Central memory CD8-positive, alpha-beta T cell (primary cell): ENCODE measurements at places on chromosomes 5 and 9.

DNA sequence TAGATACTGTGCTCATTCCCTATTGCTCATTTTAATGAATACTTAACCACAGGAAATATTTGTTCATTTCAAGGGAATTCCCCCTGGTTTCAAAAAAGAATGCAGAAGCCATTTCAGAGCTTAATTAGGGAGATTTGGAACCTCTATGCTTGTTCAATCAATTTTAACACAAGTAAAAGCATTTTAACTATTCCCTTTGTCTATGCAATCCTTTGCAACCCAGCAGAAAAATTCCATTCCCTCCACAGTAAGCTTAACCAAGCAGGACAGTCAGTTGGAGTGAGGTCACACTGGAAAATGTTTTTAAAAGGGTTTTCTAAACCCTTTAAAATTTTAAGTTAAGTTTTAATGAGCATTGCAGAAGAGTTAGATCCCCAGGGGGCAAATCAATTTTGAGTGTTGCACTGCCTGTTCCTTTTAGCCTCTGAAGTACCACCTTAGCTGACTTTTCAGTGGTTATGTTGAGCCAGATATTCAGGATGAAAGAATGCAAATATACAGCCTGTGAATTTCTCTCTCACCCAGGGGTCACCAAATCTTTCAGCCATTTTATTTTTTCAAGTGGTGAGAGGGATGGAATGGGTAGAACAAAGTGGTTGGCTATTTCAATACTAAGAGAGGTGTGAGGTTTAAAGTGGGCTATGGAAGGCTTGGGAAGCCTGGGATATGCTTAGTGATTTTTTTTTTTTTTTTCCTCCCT, 356.2 kb upstream of the NUDT12 start:
- no peak overlapping the region for H3K4me3 ChIP-seq
- H3K27me3 ChIP-seq: no peaks in the 10 kb centered on the region
- DNase-seq: no peak
- H3K36me3 ChIP-seq: no peaks in the 10 kb centered on the region
- H3K4me1 ChIP-seq: no peaks in the 10 kb centered on the region
- no peak overlapping the region for H3K27ac ChIP-seq

DNA sequence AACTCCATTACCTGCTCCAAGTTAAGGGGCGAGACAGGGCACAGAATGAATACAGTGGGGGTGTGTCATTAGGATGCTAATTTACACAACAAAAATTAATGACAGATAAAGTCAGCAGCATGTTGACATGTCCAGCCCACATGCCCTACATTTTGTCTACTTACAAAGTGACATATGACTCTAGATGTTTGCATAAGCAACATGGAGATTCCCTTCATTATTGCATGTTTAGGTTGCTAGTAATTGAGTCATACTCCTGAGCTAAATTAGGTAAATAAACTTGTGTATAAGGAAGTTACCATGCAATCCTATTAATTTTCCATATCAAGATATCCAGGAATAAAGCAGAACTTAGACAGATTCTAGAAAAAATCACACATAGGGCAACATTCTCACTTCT, 232.2 kb downstream of the PDE4D start:
- H3K27me3 ChIP-seq: no peaks in the 10 kb centered on the region
- no peaks in the 10 kb centered on the region for H3K4me1 ChIP-seq
- no peaks in the 10 kb centered on the region for H3K36me3 ChIP-seq
- no peak for DNase-seq
- no peak overlapping the region for H3K4me3 ChIP-seq

- no peak overlapping the region for H3K27ac ChIP-seq
- H3K4me1 ChIP-seq: no peaks in the 10 kb centered on the region
- no peaks in the 10 kb centered on the region for H3K36me3 ChIP-seq
- H3K27me3 ChIP-seq: peaks cover 20% of the 10 kb centered on the region
Observed at GRCh38 chr5:79030663-79031484, 38.6 kb downstream of the DMGDH start.

DNA sequence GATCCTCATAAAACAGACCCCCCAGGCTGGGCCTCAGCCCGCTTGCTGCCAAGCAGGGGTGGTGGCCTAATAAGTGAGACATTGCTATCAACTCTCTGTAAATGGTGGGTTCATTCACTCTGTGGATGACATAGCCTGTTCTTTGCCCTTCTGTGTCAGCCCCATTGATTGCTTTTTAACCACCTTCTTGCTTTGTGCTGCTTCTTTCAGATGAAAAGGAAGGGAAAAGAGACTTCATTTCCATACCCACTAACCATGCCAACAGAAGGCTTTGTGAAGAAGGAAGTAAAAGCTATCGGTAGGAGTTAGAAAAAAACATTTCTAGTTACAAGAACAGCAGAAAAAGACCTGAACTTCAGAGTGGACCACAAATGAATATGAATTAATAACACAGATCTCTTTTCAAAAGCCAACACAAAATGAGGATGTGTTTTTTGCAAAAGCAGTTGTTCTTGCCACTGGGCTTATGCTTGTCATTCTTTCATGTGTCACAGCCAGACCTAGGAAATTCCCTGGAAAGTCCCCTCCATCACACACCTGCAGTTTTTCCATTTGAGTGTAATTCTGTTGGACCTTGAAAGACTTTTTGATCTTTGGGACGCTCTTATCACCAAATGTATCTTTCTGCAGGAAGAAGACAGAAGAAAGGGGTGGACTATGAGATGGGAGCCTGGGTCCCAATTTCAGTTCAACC, 507.7 kb downstream of the CCDC171 start:
- H3K36me3 ChIP-seq: no peaks in the 10 kb centered on the region
- H3K27ac ChIP-seq: no peak overlapping the region
- H3K27me3 ChIP-seq: no peaks in the 10 kb centered on the region
- DNase-seq: no peak
- H3K4me1 ChIP-seq: no peaks in the 10 kb centered on the region
- no peak overlapping the region for H3K4me3 ChIP-seq

DNA sequence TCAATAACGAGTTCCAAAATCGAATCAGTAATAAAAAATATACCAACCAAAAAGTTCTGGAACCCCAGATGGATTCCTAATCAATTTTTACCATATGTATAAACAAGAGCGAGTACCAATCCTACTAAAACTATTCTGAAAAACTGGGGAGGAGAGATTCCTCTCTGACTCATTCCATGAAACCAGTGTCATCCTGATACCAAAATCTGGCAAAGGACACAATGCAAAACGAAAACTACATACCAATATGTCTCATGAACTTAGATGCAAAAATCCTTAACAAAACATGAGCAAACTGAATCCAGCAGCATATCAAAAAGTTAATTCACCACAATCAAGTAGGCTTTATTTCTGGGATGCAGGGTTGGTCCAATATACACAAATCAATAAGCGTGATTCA, 30.5 kb upstream of the MACIR start:
- H3K27ac ChIP-seq: no peak overlapping the region
- no peaks in the 10 kb centered on the region for H3K4me1 ChIP-seq
- H3K27me3 ChIP-seq: peaks cover 47% of the 10 kb centered on the region
- no peaks in the 10 kb centered on the region for H3K36me3 ChIP-seq

GRCh38 chr9:122446819-122447484, 30.8 kb downstream of the OR1J1 start:
- peaks cover 66% of the 10 kb centered on the region for H3K27me3 ChIP-seq
- no peaks in the 10 kb centered on the region for H3K36me3 ChIP-seq
- H3K4me3 ChIP-seq: no peak overlapping the region

- H3K27ac ChIP-seq: no peak overlapping the region
- no peak for DNase-seq
- no peaks in the 10 kb centered on the region for H3K27me3 ChIP-seq
- no peak overlapping the region for H3K4me3 ChIP-seq
- H3K36me3 ChIP-seq: no peaks in the 10 kb centered on the region
Observed at GRCh38 chr5:142722896-142723295, 37.0 kb upstream of the FGF1 start.

DNA sequence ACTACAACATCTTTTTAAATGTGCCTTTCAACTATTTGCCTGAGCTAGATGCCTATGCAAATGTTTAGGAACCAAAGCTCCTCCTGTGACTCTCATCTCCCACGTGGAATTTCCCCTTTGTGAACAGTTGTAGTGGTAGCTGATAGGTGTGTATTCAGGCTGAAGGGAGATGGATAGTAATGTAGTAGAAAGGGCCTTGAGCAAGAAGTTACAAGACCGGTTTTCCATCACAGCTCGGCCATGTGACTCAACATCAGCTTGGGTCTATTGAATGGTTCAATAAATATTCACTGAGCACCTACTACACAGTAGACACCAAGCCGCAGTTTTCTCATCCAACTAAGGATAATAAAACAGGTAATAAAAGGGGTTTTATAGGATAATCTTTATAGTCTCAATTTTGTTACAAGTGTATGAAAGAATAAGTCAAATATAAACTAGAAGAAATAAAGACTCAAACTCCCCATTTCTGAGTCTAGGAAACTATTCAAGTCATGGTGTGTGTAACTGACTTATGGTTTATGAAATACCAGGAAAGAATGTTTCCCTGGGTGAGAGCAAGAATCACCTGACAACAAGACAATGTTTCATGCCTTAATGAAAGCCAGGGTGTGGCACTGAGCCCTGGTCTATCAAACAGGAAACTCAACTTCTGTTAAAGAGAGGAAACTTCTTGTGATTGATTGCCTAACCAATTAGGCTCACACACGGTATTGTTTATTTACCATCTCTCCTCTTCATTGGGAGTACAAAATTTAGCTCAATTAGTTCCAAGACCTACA, 187.1 kb upstream of the SPEF2 start:
- no peaks in the 10 kb centered on the region for H3K36me3 ChIP-seq
- DNase-seq: no peak
- no peaks in the 10 kb centered on the region for H3K4me1 ChIP-seq
- H3K27ac ChIP-seq: no peak overlapping the region
- H3K4me3 ChIP-seq: no peak overlapping the region

- H3K36me3 ChIP-seq: peaks cover 14% of the 10 kb centered on the region
- DNase-seq: no peak
- peak overlapping the region; percentile 32 for H3K4me3 ChIP-seq
- H3K4me1 ChIP-seq: peaks cover 8% of the 10 kb centered on the region
- H3K27me3 ChIP-seq: no peaks in the 10 kb centered on the region
- H3K27ac ChIP-seq: no peak overlapping the region
Observed at GRCh38 chr9:137593176-137593575, 2.9 kb upstream of the ZMYND19 start.

- DNase-seq: no peak
- H3K4me3 ChIP-seq: no peak overlapping the region
- H3K4me1 ChIP-seq: no peaks in the 10 kb centered on the region
- H3K27ac ChIP-seq: no peak overlapping the region
Observed at GRCh38 chr5:164119806-164120447, 614.5 kb downstream of the MAT2B start.

DNA sequence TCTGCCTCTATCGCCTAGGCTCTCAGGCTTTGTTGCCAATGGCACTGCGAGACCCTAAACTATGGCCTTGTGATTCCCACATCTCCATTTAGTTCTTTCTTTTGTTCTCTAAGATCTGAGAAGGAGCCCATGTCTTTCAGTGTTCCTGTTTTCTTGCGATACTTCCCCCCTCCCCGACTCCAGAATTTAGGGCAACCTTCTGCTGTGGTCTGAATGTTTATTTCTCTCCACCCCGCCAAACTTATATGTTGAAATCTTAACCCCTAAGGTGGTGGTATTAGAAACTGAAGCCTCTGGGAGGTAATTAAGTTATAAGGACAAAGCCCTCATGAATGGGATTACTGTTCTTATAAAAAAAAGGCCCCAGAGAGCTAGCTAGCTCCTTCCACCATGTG, 6.4 kb downstream of the TMC1 start:
- H3K4me1 ChIP-seq: peaks cover 10% of the 10 kb centered on the region
- peak overlapping the region; percentile 69 for H3K4me3 ChIP-seq
- peak overlapping the region; percentile 90 for H3K27ac ChIP-seq
- no peaks in the 10 kb centered on the region for H3K27me3 ChIP-seq
- H3K36me3 ChIP-seq: peaks cover 1% of the 10 kb centered on the region

GRCh38 chr5:102089883-102090282, 206.2 kb downstream of the SLCO4C1 start:
- no peak for DNase-seq
- no peaks in the 10 kb centered on the region for H3K27me3 ChIP-seq
- no peaks in the 10 kb centered on the region for H3K4me1 ChIP-seq
- H3K4me3 ChIP-seq: no peak overlapping the region
- no peaks in the 10 kb centered on the region for H3K36me3 ChIP-seq
- no peak overlapping the region for H3K27ac ChIP-seq

DNA sequence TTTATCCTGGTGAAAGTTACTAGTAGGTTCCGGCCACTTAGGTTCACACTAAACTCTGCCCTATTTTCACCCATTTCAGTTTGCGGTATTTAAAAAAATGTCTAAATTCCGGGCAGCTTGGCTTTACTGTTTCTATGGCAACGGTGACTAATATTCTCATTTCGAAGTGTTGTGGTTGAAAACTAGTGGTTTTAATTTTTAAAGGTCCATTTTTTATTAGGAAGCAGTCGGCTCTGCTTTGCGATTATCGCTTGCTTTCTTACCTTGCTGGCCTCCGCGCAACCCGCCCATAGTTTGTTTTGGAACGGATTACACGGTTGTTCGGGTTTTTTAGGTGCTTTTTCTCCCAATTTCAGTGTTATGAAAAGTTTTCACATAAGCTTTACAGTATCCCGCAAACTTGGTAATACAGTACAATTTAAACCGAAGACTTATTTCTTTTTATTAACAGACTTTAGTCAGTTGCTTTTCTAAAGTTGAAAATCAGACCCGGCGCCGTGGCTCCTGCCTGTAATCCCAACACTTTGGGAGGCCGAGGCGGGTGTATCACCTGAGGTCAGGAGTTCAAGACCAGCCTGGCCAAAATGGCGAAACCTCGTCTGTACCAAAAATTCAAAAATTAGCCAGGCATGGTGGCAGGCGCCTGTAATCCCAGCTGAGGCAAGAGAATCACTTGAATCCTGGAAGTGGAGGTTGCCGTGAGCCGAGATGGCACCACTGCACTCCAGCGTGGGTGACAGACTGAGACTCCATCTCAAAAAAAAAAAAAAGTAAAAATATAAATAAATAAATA, 1.6 kb downstream of the KDM4C start:
- H3K4me1 ChIP-seq: peaks cover 55% of the 10 kb centered on the region
- H3K27ac ChIP-seq: peak overlapping the region; percentile 98
- H3K36me3 ChIP-seq: peaks cover 32% of the 10 kb centered on the region

DNA sequence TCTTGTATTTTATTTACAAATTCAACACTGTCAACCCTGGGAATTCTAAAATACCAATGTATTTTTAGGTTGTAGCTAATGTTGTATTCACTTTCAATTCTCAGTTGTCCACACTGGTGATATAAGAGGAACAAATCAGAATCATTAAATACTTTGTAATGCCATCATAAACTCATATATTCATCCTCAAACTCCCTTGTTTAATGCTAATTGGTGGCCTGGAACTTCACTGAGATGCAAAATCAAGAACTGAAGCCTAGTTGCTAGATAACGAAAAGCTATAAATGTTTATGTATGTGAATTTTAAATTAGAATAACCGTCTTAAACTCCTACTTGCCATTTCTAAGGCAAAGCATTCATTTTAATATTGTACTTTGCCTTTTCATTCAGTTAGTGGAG, 274.7 kb downstream of the RAB3C start:
- no peak overlapping the region for H3K27ac ChIP-seq
- H3K4me3 ChIP-seq: no peak overlapping the region
- DNase-seq: no peak
- H3K4me1 ChIP-seq: no peaks in the 10 kb centered on the region
